AML-193 (cell line): ENCODE measurements at places on chromosomes 12 and 14.

- DNase-seq, result no peak
These were observed 30.6 kb downstream of the RIN3 start for GRCh38 chr14:92544051-92544720.

- no peak for DNase-seq
These were observed 55.3 kb upstream of the ATF1 start for GRCh38 chr12:50708631-50709030.

DNA sequence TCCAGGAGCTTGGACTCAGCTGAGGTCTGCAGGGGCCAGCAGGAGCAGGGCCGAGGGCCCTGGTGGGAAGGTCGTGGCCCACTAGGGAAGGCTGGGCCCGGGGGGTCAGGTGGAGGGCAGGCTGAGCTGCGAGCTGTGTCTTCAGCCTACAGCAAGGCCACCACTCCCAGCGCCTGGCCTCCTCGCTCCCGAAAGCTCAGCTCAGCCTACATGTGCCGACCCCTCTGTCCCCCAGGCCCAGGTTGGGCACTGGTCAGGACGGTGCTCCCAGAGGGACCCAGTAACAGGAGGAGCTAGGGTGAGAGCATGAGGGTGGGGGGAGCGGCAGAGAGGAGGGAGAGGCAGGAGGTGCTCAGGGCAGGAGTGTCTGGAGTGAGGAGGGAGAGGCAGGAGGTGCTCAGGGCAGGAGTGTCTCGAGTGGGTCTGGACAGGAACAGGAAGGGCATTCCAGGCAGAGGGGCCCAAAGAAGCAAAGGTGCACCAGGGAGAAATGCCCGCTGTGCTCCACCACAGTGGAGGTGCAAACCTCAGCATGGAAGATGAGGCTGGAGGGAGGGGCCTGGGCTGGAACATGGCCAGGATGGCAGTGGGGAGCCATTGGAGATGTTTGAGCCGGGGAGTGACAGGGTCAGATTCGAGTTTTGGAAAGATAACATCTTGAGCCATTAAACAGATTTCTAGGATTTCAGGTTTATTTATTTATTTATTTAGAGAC, 29.1 kb upstream of the GPR132 start:
- no peak for DNase-seq

GRCh38 chr12:52587563-52587962, 13.7 kb downstream of the KRT72 start:
- DNase-seq, result no peak

DNA sequence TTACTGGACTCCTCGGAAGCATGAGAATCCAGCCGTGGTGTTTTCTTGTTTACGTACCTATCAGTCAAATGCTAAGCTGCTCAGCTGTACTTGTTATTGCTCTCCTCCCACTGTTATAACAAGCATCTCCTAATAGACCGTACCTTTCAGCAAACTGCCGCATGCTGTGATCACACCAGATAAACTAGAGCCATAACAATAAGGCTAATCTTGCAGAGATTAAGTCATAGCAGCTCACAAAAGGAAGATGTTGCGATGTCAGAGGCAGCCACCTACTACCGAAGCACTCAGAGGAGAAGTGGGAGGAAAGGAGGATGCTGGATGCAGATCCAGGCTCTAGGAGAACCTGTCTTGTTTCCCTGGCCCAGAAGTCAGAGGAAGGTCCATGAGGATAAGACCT, 196.0 kb downstream of the GALC start:
- DNase-seq, result no peak

DNA sequence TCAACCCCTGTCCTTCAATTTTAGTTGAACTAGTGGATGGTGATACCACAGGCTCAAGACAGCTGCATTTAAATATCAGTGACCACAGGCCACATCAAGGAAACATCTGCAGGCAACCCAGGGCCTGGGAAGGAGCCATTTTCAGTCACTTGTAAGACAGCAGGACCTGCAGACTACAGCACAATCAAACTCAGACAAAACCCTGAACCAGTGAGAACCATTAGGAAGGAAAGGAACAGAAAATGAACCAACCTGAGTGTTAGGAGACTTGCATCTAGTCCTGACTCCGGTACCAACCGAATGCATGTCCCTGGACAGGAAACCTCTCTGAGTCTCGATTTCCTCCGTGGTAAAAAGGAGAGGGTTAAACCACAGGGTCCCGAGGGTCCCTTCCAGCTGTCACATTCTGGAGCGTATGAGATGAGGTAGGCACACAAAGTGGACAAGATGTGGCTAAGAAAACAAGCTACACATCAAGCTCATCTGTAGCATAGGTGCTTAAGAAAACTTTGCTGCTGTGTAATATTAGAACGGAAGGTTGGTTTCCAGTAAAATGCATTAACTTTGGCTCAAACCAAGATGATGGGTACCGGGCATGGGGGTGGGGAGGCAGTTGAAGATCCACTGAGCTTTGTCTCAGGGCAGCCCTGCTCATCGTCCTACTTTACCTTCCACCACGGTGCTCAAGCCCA, 1.6 kb upstream of the CDKN1B start:
- peak; percentile 59 for DNase-seq

DNA sequence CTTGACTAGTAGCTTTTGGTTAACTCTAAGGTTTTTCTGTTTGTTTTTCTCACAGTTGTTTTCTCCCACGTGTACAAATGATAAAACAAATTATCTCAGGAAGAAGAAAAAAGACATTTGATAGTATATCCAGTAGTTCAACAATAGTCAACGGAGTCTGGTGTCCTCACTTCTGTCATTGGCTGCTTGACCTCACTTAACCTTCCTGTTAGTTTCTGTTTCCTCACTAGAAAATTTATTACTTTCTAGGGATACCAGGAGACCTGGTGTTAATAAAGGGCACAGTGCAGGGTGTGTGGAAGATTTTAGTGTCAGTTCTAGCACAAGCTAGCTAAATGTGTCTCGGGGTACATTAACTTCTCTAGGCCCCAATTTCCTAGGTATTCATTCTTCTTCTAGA, 116.0 kb downstream of the PRKCH start:
- no peak for DNase-seq

DNA sequence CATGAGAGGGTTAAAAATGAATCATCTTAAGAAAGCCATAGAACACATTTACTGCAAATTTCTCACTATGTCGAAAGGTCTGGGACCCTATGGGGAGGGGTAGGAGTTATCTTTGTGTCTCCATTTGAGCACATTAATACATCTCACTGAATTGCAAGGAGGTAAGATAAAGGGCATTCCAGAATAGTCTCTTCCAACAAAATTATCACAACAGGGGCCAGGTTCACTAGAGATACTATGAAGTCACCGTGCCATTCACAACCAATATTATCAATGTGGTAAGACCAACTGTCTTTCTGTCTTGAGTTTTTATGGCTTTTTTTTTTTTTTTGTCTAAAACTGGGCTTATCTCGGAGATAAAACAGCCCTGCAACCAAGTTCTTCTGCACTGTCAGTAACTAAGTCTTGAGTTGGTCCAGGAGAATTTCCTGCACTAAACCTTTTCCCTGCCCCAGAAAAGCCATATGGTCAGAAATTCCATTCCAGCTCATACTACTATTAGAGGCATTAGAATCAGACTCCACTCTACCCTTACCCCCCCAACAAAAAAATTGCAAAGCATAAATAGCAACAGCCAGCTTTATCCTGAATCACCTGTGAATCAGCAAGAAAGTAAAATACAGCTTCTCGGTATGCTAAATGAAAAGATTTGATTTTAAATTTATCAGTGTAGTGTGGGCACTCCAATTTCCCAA, 79.7 kb downstream of the PTPRR start:
- no peak for DNase-seq

GRCh38 chr12:2689393-2689792, 105.4 kb upstream of the FKBP4 start:
- no peak for DNase-seq

DNA sequence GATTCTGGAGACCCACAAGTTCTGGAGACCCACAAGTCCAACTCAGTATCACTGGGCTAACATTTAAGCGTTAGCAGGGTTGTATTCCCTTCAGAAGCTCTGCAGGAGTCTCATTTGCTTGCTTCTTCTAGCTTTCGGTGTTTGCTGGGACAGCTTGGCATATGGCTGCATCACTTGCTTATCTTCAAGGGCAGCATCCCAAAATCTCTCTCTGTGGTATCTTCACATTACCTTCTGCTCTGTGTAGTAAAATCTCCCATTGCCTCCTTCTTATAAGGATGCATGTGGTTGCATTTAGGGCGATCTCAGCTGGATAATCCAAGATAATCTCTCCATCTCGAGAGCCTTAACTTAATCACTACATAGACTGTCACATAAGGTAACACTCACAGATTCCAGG, 7.3 kb upstream of the CNTN1 start:
- no peak for DNase-seq

DNA sequence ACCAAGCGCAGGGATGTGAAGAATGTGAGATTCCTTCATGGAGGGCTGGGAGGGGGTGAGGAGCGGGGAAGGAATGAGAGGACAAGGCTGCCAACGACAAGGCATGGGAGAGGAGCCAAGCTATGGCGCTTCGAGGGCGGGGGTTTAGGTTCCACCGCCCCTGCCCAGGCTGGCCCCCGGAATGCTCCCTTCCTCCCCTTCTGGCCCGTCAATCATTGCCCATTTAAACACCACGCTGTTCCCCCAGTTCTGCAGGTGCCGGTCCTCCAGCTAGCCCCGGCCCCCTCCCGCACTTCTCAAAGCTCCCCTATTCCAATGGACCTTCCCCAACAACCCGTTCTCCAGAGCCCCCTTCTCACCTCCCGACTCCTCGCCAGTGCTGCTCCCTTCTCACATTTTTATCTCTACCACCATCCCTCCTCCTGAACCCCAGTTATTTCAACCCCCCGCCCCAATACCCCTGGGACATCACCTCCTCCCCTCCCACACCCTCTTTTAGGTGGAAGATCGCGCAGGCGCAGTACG, 428 bp downstream of the RNF41 start:
- no peak for DNase-seq

- DNase-seq, result no peak
These were observed 86.1 kb downstream of the MYF5 start for GRCh38 chr12:80802652-80803400.

DNA sequence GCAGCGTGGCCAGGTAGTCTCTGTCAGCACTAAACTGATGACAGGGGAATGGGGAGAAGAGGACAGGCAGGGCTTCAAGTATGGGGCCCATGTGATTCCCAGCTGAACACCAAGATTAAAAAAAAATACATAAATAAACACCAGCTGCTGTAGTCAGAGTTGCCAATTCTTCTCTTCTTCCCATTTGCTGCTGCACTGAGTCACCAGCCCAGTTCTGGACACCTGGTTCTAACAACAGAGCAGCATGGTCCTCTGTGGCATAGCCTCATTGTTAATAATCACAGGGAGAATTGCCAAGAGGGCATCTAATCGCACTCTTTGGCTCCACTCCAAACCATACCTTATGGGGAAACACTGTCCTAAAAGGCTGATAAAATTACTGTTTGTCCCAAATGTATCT, 15.1 kb downstream of the PPM1H start:
- DNase-seq, result no peak

DNA sequence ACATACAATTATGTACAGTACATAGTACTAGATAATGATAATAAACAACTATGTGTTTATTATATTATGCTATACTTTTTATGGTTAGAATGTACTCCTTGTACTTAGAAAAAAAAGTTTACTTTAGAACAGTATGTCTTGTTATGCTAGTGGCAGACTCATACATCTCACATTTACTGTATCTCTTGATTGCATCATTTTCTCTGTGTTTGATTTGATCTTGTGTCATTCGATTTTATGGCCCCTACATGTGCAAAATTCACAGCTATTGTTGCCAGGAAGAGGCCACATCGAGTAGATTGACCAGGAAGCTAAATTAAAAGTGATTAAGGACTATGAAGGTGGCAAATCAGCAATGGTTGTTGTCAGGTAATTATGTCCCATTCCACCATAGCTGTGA, 153.0 kb downstream of the PCNX1 start:
- DNase-seq, result no peak

GRCh38 chr14:97402279-97402678, 605.1 kb downstream of the VRK1 start:
- DNase-seq, result no peak

DNA sequence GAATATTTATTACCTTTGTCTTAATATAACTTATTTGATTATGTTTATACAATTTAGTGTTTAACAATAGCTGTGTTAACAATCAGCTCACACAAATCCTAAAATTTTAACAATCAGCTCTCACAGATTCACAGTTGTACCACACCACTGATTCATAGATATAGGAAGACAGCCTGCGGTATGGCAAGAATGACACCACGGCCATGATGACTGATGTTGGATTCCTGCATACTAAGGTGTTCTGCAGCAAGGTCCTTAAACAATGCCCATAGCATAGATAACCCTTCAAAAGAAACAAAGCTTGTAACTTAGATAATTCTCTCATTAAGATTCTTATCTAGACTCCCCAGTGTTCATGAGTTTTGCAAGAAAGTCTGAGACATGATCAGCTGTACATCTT, 3.9 kb upstream of the PYROXD1 start:
- no peak for DNase-seq

DNA sequence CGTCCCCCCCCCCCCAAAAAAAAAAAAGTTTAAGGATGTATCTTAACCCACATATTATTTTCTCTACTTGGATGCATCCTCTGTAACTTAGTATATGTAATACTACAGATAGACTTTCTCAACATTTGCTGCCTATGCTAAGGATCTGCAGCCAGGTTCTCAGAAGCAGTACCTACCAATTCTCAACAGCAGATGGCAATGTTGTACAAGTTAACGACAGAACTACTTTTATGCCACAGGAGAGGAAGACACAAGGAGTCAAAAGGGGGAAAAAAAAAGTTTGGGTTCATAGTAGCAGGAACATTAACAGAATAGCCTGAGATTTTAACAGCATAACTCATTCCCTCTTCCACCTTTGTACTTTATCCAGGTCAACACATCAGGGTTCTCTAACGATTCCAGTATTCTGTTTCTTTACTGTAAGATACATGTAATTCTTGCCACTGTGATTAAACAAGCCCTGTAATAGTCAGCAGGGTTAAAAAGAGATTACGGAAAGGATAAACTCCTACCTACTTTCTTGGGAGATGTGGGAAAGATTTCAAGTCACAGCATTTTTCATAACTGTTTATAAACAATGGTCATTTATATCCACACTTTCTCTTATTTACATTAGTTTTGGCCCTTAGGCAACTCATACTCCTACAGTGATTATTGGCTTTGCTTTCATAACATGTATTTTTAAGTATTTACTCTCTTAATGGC, 5.7 kb upstream of the NEK9 start:
- peak; percentile 79 for DNase-seq

- no peak for DNase-seq
These were observed 55.5 kb upstream of the AVPR1A start for GRCh38 chr12:63206494-63206893.
